ENCODE measurements at places on chromosomes 4 and X. TPM values are rescaled to one million over a fixed set of nuclear protein-coding genes. Genes with fewer than 3 reads are reported as not detected.
A peak's percentile ranks its signal among the peaks of the same experiment; 100 is the strongest.

DNA sequence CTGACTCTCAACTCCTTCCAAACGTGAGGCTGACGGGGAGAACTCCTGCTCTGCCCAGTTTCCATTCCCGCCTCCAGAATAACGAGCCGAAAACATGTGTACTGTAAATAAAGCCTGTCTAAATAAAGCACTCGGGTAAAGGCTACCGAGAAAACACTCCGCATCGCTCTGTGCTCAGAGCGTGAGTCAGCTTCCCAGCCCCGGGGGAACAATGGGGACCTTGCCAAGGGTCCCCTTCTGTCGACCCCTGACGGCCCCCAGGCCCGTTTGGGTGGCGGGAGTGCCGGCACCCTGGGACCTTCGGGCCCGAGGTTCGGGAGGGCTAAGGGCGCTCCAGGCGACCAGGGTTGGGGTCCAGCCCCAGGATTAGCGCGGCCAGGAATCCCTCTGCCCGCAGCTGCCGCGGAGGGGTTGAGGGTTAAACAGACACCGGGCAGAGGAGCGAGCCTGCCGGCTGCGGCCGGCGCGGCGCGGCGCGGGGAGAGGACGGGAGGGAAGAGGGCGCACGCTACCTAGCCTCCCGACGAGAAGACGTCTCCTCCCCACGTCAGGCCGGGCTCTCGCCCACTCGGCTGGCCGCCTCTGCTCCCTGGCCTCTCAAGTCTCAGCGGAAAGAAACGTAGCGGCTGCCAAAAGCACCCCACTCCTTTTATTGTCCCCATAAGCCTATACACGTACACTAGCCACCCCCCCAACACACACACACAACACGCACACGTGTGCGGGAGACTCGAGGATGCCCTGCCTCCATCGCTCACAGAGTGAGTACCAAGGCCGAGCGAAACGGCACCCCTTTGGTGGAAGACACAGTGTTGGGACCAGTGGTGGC, 85.5 kb downstream of the BCOR start:
- DNase-seq: peak; percentile 63

EGFL6 gene
- total RNA-seq: not detected

DNA sequence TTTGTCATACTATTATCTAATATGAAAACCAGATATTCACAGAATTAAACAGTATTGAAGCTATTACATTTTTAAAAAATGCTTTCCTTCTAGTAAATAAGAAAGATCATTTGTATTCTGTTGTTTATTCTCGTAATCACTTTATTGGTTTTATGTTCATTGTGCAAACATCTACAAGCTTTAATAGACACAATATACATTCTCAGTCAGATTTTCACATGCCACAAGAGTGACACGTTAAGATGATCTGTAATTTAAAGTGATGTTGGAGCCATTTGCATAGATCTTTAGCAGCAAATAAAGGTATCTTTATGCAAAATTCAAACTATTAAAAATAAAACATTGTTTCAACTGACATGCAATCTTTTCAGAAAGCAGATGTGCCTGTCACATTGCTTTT, 469.9 kb downstream of the PCDH11X start:
- DNase-seq: no peak

CHRDL1 gene
- total RNA-seq: 0.09 TPM

EXOC1L gene
- not detected for total RNA-seq

- DNase-seq: peak; percentile 66
These were observed 2.7 kb downstream of the FAT4 start for GRCh38 chr4:125317525-125317877.

CT45A5 gene
- total RNA-seq: not detected

GRCh38 chr4:16229604-16230003, 3.3 kb upstream of the TAPT1 start:
- DNase-seq: no peak

GRIPAP1 gene
- total RNA-seq: 30.8 TPM

GABRE gene
- 8.4 TPM for total RNA-seq
